ENCODE measurements at places on chromosomes 1 and 21.
A peak's percentile ranks its signal among the peaks of the same experiment; 100 is the strongest.

GRCh38 chr1:5831600-5832335 lies 160.5 kb downstream of the NPHP4 start:
- DNase-seq = no peak

- DNase-seq = no peak
These were observed 1.3 kb downstream of the GNG12 start for GRCh38 chr1:67831850-67832513.

GRCh38 chr1:244171241-244171985 lies 120.3 kb downstream of the ZBTB18 start:
- no peak for DNase-seq

- DNase-seq = no peak
These were observed 4.3 kb upstream of the CELA2A start for GRCh38 chr1:15452216-15452615.

- peak; percentile 71 for DNase-seq
These were observed 38.7 kb downstream of the AZIN2 start for GRCh38 chr1:33119532-33120217.
